ENCODE measurements at places on chromosomes 13 and 19. TPM values are rescaled to one million over a fixed set of nuclear protein-coding genes. Genes with fewer than 3 reads are reported as not detected.

Gene SPRY2
- total RNA-seq: 106 TPM

- peak overlapping the region; percentile 8 for H3K27ac ChIP-seq
- no peaks in the 10 kb centered on the region for H3K27me3 ChIP-seq
- DNase-seq: no peak
- no peaks in the 10 kb centered on the region for H3K36me3 ChIP-seq
These were observed 191.5 kb downstream of the LHFPL6 start for GRCh38 chr13:39411511-39411910.

Gene WDR88
- not detected for total RNA-seq

DNA sequence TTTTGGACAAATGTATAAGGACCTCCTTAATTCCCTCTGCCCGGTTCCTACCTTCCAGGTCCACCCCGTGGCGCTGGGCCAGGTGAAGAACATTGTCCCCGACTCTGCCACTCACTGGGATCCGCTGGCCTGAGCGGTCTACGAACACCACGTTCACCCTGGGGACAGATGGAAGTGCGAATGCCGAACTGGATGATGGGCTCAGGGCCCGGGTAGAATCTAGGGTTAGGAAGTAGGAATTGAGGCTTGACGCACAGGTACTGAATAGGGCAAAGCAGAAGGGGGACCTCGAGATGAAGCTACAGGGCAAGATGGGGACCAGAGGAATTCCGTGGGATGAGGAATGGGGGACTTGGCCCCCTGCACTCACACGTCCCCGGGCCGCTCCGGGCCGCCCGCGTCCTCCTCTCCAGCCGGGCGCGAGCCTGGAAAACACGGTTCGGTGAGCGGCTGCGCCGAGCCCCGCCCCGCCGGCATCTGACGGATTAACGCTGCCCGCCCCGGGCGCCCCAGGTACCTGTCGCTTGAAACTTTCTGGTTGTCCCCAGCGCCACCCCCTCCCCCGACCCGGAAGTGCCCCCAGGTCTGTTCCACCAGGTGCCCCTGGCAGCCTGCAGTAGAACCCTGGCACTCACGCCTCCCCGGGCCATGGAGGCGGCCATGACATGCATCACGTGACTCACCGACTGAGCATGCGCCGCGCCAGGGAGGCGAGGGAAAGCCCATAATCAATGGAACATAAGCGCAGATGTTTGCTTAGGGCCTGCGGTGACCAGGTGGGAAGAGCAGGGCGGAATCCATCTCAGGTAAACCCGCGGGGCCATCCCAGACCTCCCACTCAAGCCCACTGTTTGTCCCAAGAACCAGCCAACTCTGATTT is at the start of gene FDX2:
FDX2 (minus strand) TSS at position 681 of the 880 bp plus-strand sequence; CDS start at position 662, 19 bp downstream.
- H3K36me3 ChIP-seq: peaks cover 5% of the 10 kb centered on the region
- peak; percentile 87 for DNase-seq
- H3K4me3 ChIP-seq: peak within 1 kb of the TSS; percentile 91
- peaks cover 19% of the 10 kb centered on the region for H3K4me1 ChIP-seq
- peak within 1 kb of the TSS; percentile 51 for H3K27ac ChIP-seq

Gene RXFP2
- total RNA-seq: not detected

DNA sequence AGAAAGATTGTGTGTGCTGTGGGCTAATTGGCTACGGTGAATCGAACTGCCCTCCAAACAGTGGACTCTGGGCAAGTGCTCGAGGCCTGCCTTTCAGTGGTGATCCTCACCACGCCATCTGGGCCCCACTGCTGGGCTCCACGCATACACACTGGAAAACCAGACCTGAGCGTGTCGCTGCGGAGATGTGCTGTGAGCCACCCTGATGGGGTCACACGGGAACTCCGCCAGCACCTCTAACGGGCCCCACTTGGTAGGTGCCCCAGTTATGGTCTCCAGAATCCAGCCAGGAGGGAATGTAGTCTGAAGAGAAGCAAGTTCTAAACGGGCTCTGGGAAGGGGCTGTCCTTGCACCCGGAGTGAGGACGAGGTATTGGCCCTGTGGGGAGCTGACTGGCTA is 39.3 kb downstream of the C13orf46 start:
- DNase-seq: no peak
- no peaks in the 10 kb centered on the region for H3K27me3 ChIP-seq
- peaks cover 60% of the 10 kb centered on the region for H3K4me1 ChIP-seq
- H3K27ac ChIP-seq: no peak overlapping the region
- no peak overlapping the region for H3K4me3 ChIP-seq

Gene SMAD9
- total RNA-seq: 2.6 TPM

DNA sequence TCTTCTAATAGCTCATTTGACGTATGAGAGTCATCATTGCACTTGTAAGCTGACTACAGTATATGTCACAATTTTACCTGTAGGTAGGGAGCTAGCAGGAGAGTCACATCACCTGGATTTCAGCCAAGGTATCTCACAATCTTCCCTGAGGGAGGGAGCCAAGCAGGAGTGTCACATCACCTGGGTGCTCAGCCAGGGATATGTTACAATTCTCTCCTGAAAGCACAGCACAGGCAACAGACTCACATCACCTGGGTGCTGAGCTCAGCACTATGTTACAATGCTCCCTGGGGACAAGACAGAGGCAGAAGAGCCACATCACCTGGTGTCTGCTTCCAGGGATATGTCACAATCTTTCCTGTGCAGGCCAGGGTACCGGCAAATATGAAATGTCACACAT is 51.5 kb upstream of the ZNF730 start:
- no peak for DNase-seq
- H3K27ac ChIP-seq: no peak overlapping the region
- H3K4me3 ChIP-seq: no peak overlapping the region
- H3K36me3 ChIP-seq: peaks cover 21% of the 10 kb centered on the region
- H3K27me3 ChIP-seq: no peaks in the 10 kb centered on the region

Gene CGB2
- total RNA-seq: not detected

DNA sequence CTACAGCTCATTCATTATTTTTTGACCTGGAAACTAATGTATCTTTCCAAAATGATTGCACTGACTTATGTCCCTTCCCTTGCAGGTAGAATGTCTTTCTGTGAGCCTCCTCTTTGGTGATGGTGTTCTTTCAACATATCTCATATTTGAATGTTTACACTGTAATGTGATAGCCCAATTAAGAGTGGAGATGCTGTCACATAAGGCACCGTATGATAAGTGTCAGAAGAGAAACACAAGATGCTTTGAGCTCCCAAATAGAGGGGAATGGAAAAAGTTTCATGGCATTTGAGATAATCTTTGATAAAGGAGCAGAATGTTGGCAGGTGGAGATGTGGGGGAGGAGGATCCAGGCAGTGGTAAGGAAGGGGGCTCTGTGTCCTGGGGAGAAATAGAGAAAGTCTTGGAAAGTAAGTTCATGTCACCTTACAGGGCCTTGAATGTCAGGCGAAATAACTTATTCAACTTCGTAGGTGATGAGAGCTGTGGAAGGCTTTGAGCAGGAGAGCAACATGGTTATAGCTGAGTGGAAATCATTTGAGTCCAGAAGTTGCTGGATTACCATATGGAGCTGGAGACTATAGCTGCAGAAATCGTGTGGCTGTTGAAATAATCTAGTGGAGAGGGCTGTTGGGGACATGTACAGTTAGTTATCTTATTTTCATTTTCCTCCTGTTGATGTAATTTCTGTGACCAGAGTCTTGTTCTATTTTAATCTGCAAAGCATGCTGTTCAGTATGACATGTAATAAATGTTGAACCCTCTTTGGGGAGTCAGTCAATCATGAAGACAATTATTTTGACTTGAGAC is 10.3 kb upstream of the RNF113B start:
- no peak for DNase-seq
- H3K4me3 ChIP-seq: no peak overlapping the region
- H3K4me1 ChIP-seq: peaks cover 33% of the 10 kb centered on the region
- H3K27ac ChIP-seq: peak overlapping the region; percentile 37

DNA sequence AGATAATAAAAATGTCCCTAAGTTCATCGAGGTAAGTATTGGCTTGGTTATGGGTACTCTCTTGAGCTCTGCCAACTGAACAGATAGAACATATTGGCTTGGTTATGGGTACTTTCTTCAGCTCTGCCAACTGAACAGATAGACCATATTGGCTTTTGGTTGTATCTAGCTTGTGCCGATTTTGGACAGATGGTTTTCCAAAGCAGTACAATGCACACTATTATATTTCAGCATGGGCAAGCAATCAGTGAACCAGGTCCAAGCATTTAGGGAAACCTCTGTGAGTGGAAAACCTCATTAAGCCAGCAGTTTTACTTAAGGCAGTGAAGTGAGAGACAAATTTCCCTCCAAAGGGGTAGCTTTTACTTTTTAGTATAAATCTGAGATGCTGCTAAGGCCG is 1440.5 kb upstream of the SPRY2 start:
- H3K36me3 ChIP-seq: no peaks in the 10 kb centered on the region
- DNase-seq: no peak
- no peak overlapping the region for H3K27ac ChIP-seq
- H3K4me1 ChIP-seq: no peaks in the 10 kb centered on the region
- H3K27me3 ChIP-seq: no peaks in the 10 kb centered on the region
- H3K4me3 ChIP-seq: no peak overlapping the region

- H3K36me3 ChIP-seq: peaks cover 16% of the 10 kb centered on the region
- peaks cover 17% of the 10 kb centered on the region for H3K27me3 ChIP-seq
- peaks cover 39% of the 10 kb centered on the region for H3K4me1 ChIP-seq
- peak overlapping the region; percentile 98 for H3K4me3 ChIP-seq
These were observed 2.0 kb downstream of the PTBP1 start for GRCh38 chr19:799076-799881.

GRCh38 chr19:56309511-56310185 is 5.0 kb downstream of the ZSCAN5A start:
- H3K36me3 ChIP-seq: peaks cover 9% of the 10 kb centered on the region
- peaks cover 14% of the 10 kb centered on the region for H3K4me1 ChIP-seq
- no peak overlapping the region for H3K27ac ChIP-seq
- no peaks in the 10 kb centered on the region for H3K27me3 ChIP-seq

Gene DUXA
- not detected for total RNA-seq

Gene NFKBIB
- total RNA-seq: 21.2 TPM

DNA sequence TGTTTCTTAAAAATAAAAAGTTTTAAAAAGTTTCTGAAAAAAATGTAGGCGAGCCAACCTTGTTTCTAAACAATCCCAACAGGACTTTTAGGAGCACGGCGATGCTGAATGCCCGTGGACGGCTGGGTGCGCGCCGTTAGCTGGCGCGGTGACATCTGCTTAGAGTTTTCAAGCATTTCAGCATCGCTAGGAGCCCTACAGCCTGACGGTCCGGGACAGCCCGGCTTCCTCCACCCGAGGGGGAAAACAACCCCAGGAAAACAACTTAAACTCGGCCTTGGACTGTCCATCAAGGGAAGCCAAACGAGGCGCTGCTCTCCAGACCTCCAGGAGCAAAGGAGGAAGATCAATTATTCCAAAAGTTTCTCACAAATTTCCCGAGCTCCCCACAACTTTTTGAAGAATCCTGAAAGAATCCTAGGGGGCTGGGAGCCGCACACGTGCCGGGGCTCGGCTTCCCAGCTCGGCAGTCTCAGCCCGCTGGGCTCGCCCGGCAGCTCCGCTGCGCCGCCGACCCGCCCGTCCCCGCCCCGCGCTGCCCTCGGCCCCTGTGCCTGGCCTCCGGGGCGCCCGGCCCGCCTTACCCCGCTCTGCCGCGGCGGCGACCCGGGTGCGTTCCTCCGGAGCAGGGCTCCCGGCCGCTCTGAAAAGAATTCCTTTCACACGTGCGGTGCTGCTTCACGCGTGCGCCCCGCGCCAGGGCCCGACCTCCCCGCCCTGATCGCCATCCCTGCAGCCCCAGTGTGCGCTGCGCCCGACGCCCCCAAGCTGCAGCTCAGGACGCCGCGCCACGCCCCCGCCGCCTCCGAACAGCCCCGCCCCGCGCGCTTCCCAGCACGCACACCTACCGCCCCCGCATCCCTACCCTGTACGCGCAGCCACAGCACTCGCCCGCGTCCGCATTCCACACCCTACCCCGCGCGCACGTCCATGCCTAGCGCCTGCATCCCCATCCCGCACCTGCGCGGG is at the start of gene GJA3:
GJA3 (minus strand) TSS at position 747 of the 969 bp plus-strand sequence. CDS start 17,764 bp downstream, outside the sequence.
- no peaks in the 10 kb centered on the region for H3K36me3 ChIP-seq
- DNase-seq: peak; percentile 23
- no peak within 1 kb of the TSS for H3K27ac ChIP-seq
- H3K27me3 ChIP-seq: peaks cover 84% of the 10 kb centered on the region
- peaks cover 13% of the 10 kb centered on the region for H3K4me1 ChIP-seq

DNA sequence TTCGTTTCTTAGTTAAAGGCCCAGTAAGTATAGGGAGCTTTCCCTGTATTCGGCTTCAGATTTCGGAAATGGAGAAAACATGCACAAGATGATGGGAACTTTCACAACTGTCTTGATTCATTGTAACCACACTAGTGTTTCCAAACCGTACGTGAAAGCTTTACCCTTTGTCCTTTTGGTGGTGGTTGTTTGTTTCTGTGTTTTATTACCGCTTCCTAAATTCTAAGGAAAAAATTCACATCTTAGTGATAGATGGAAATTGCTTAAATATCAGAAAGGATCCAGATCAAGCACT is 504 bp upstream of the VWA8 start:
- H3K4me1 ChIP-seq: peaks cover 34% of the 10 kb centered on the region
- no peak for DNase-seq
- H3K36me3 ChIP-seq: no peaks in the 10 kb centered on the region
- H3K27ac ChIP-seq: peak overlapping the region; percentile 87

DNA sequence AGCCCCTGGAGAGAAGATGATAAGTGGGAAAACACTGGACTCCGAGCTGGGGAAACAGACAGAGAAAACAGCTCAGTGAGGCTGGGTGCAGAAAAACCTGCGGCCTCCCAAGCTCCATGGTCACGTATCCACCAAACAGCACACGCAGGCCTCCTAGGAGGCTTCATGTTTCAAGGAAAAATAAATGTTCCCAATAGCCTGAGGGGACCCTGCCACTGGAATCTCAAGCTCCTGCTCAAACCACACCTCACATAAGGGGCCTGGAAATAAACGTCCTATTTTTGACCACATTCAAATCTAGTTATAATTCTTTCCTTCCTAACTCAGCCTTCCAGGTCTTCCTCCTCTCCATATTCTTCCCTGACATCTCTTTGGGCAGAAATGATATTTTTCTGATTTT is 225.7 kb downstream of the ABCC4 start:
- H3K4me3 ChIP-seq: no peak overlapping the region
- no peaks in the 10 kb centered on the region for H3K27me3 ChIP-seq
- H3K4me1 ChIP-seq: peaks cover 9% of the 10 kb centered on the region
- no peak for DNase-seq

DNA sequence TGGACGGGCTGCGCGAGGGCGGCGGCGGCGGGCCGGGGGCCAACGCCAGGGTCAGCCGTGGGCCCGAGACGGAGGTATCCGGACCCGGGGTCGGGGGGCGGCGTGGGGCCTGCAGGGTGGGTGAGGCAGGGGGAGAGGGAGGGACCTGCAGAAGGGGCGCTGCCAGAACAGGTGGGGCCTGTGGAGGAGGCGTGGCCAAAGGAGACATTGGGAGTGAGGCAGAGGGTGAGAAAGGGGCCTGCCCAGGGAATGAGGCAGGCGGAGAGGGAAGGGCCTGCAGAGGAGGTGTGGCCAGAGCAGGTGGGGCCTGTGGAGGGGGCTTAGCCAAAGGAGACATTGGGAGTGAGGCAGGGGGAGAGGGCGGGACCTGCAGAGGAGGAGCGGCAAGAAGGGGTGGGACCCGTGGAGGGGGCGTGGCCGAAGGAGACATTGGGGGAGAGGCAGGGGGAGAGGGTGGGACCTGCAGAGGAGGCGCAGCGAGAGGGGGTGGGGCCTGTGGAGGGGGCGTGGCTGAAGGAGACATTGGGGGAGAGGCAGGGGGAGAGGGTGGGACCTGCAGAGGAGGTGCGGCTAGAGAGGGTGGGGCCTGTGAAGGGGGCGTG is 4.2 kb downstream of the PRR36 start:
- peaks cover 32% of the 10 kb centered on the region for H3K27me3 ChIP-seq
- H3K36me3 ChIP-seq: no peaks in the 10 kb centered on the region
- H3K27ac ChIP-seq: no peak overlapping the region
- H3K4me1 ChIP-seq: peaks cover 22% of the 10 kb centered on the region
- H3K4me3 ChIP-seq: no peak overlapping the region

GRCh38 chr19:3761382-3762129 is at the start of gene APBA3:
Gene APBA3 (minus strand): TSS chr19:3761692. CDS start chr19:3760264, 1,428 bp downstream.
- H3K4me1 ChIP-seq: peaks cover 20% of the 10 kb centered on the region
- peak; percentile 96 for DNase-seq
- H3K4me3 ChIP-seq: peak within 1 kb of the TSS; percentile 100
- peak within 1 kb of the TSS; percentile 100 for H3K27ac ChIP-seq
- peaks cover 2% of the 10 kb centered on the region for H3K27me3 ChIP-seq

All from neural crest cell (in vitro differentiated cells).